Chondrocyte (in vitro differentiated cells): ENCODE measurements at places on chromosomes 7 and 10.

DNA sequence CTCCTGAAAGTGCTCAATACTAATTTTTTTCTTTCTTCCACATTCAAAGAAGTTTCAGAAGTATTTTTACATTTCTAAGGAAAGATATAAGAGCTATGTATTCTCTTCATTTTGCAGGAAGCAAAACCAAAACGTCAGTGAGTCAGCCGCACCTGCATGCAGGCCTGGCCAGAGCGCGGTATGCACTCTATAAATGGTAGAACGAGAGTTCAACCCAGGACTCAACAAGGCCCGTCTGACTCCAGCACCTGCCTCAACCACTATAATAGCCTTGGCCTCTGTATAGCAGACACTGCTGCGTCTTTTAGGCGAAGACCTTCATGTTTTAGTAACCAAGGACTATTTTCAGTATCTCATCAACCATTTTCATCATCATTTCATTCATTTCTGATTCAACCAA is 113.2 kb downstream of the KMT2E start:
- no peak for DNase-seq

DNA sequence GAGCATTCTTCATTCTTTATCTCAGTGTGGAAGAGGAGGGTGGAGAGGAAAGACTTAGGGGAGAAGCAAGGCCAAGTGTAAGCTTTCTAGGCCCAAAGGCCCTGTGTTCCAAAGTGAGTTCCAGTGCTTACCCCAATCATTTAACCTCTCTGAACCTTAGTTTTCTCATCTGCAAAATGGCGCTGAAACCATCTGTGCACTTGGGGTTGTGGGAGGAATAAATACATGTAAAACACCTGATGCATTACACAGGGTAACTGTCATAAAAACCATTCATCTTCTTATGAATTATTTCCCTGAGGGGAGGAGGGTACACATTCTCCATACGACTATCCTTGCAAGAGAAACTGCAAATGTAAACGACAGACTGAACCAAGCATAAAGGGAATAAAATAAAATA is 19.0 kb downstream of the PIK3AP1 start:
- no peak for DNase-seq

GRCh38 chr10:95920798-95921426 is 13.1 kb downstream of the CC2D2B start:
- no peak for DNase-seq

GRCh38 chr7:38796626-38797501 is 112.1 kb downstream of the VPS41 start:
- DNase-seq = no peak

GRCh38 chr10:91135113-91135512 is 85.3 kb upstream of the PCGF5 start:
- DNase-seq = no peak

GRCh38 chr7:135197906-135198655 is 13.2 kb downstream of the WDR91 start:
- DNase-seq = no peak

- no peak for DNase-seq
Observed at GRCh38 chr7:4687956-4688355, 5.9 kb downstream of the FOXK1 start.

DNA sequence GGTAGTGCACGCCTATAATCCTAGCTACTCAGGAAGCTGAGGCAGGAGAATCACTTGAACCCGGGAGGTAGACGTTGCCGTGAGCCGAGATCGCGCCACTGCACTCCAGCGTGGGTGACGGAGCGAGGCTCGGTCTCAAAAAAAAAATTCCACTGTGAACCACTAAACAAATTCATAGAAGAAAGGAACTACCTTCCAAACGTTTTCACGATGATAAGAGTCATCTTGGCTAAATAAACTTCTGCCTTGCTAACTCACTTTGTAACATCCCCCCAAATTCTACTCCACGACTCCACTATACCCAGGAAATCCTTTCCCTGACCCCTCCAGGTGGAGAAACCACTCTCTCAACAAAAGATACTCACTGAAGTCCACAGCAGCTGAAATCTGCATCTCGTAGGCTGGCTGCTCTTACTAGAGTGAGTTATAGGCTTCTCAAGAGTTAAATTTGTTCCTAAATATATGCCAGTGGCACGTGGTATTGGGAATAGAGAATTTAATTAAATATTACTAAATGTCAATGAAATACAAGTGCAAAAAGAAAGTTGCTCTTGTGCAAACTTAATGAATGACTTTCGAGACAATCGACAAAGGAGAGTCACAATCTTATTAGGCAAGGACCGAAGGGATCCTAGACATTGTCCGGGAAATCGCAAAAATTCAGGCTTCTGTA is 1.6 kb upstream of the GTF2I start:
- DNase-seq = no peak

DNA sequence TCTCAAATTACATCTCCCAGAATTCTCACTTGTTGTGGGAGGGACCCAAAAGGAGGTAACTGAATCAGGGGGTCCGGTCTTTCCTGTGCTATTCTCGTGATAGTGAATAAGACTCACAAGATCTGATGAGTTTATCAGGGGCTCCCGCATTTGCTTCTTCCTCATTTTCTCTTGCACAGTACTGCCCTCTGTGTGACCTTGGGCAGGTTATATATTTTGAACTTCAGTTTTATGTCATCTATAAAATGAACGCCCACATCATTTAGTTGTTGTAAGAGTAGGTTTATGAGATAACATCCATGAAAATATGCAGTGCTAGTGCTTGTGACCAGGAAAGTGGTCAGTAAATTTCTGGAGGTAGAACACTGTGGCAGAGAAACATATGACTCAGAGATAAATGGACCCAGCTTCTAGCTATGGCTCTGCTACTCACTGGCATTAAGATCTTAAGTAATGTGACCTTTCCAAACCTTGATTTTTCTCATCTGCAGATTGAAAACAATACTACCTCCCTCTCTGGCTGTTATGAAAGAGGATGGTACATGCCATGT is 44.3 kb downstream of the SCRN1 start:
- no peak for DNase-seq

GRCh38 chr10:119859420-119860258 is 13.0 kb downstream of the MCMBP start:
- DNase-seq = no peak

DNA sequence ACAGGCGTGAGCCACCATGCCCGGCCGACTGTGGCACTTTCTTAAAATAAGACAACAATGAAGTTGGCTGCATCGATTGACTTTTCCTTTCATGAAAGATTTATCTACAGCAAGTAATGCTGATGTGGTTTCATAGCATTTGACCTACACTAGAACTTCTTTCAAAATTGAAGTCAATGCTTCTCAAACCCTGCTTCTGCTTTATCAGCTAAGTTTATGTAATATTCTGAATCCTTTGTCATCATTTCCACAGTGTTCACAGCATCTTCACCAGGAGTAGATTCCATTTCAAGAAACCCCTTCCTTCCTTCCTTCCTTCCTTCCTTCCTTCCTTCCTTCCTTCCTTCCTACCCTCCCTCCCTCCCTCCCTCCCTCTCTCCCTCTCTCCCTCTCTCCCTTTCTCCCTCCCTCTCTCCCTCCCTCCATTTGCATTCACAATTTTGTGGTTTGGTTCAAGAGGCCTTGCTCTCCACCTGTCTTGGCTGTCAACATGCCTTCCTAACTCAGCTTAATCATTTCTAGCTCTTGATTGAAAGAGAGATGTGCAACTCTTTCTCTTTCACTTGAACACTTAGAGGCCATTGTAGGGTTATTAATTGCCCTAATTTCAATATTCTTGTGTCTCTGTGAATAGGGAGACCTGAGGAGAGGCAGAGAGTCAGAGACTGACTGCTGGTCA is 52.1 kb downstream of the HDAC9 start:
- no peak for DNase-seq

- no peak for DNase-seq
Observed at GRCh38 chr7:116271161-116271913, 61.0 kb downstream of the TES start.

GRCh38 chr7:72785166-72785955 is 42.6 kb downstream of the TYW1B start:
- no peak for DNase-seq

GRCh38 chr10:5618829-5619228 is 47.6 kb downstream of the ASB13 start:
- DNase-seq = peak; percentile 69

- peak; percentile 72 for DNase-seq
Observed at GRCh38 chr10:124294811-124295770, 123.6 kb downstream of the OAT start.
